ENCODE measurements at places on chromosomes 3 and 15.

- DNase-seq = no peak
These were observed 86.0 kb downstream of the DTWD1 start for GRCh38 chr15:49706805-49707204.

- no peak for DNase-seq
These were observed 42.1 kb downstream of the GOLGA6A start for GRCh38 chr15:74040109-74040850.

GRCh38 chr3:190506271-190506670 lies 7.6 kb upstream of the IL1RAP start:
- DNase-seq = no peak

GRCh38 chr15:32802286-32802936 lies 84.6 kb downstream of the GREM1 start:
- DNase-seq = no peak

DNA sequence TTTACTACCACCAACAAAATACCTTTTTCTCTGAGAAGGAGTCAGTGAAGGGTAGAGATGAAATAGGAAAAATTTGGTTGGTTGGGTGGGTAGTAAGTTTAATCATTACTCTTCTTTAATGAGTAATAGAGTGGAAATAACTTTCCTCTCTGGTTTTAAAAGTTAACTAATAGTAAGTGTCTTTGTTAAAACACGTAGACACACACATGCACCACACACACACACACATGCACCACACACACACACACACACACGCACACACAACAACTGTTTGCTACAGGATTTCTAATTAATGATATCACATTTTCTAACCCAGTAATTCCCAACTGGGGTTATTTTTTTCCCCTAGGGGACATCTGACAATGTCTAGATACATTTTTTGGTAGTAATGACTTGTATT lies 84.1 kb downstream of the CHL1 start:
- DNase-seq = no peak

DNA sequence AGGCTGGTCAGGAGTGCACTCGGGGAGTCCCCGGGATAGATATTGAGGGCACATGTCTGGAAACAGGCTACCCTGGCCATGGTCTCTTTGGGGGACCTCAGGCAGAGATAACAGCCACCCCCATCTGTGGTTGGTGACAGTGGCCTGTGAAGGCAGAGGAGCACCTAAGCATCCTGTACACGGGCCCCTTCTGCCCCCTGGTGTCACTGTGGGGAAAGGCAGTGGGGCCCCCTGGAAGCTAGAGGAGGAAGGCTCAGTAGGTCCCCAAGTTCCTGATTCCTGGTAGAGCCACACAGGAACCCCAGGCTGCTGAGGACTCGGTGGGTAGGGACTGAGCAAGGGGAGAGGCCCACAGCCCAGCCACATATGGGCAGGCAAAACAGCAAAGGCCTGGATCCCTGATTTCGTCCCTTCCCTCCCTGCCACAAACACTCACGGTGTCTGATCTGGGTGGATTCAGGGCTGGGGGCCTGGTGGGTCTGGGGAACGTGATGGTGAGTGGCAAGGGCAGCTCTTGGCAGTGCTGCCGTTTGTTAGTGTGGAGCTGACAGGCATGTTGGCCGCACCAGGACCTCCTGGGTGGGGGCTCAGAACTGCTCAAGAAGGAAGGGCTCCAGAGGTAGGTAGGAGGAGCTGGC lies 14.1 kb upstream of the CXCR6 start:
- no peak for DNase-seq

DNA sequence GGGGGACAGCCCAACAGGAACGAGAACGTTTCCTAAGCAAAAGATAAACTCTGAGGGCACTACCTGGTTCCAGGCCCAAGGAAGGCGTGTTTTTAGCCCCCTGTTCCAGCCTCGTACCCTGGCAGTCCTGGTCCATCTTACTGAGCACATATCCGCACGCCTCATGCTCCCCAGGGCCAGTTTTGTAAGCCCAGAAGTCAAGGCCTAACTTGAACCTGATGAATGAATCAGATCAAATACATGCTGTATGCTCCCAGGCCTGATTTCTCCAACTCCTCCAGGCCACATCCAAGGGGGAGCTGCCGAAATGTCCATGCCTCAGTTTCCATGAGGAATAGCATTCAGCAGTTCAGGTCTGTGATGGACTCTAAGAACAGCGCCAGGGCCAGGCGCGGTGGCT lies 14.3 kb upstream of the DOCK3 start:
- no peak for DNase-seq

DNA sequence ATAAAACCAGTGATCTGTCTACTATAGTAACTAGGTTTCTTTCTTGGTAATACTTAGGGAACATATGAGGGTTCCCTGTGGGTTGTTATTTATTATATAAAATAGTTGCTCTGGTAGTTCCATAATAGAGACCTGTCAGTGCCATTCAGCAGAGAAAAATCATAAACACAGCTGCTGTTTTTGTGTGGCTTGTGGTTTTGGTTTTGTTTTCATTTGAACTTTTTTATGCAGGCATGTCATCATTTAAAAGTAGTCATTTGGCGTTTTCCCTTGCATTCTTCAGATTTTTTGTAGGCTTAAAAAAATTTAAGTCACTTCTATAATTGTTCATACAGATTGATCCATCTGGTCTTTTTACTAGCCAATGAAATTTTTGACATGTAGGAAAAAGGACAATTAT lies 47.9 kb downstream of the PIK3CA start:
- no peak for DNase-seq

DNA sequence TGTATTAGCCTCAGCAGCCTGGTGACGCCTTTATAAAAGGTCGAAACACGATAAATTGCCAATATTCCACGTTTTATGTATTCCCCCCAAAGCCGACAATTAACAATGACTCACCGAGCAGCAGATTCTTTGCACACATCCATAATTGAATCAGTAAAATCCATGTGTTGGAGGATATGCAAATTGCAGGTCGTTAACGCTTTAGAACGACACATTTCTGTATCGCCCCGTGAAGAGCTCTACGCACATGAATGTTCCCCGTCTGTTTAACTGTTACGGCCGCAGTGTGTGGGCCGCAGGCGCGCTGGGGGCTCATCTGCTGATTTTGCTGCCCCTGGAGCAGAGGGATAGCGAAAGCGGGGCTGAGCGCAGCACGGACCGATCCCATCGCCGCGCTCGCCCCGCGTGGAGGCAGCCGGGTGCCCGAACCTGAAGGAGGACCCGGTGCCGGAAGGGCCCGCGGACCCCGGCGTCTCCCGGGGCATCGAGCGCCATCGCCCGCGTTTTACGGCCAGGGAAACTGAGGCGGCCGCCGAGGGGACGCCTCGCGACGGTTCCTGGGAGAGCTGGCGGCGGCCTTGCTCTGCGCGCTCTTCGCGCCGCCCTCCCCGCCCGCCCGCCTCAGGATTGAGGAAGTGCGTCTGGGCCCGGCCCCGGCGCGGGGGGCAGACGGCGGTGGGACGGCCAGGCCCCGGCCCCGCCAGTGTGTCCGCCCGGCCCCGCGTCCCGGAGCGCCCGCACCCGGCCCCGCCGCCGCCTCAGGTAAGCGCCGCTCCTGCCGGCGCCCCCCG lies at the start of gene LRRK1:
Gene LRRK1 (plus strand): TSS at position 668 of the 791 bp plus-strand sequence. CDS start 5,276 bp downstream, outside the sequence.
- DNase-seq = no peak

GRCh38 chr15:42100021-42100800 lies 5.8 kb upstream of the PLA2G4D start:
- DNase-seq = no peak

- DNase-seq = no peak
These were observed 4.1 kb upstream of the AMOTL2 start for GRCh38 chr3:134378384-134378783.

- DNase-seq = no peak
These were observed 279.8 kb downstream of the RORA start for GRCh38 chr15:60949039-60949977.

- DNase-seq = no peak
These were observed 196.1 kb upstream of the P2RY1 start for GRCh38 chr3:152638707-152639450.

DNA sequence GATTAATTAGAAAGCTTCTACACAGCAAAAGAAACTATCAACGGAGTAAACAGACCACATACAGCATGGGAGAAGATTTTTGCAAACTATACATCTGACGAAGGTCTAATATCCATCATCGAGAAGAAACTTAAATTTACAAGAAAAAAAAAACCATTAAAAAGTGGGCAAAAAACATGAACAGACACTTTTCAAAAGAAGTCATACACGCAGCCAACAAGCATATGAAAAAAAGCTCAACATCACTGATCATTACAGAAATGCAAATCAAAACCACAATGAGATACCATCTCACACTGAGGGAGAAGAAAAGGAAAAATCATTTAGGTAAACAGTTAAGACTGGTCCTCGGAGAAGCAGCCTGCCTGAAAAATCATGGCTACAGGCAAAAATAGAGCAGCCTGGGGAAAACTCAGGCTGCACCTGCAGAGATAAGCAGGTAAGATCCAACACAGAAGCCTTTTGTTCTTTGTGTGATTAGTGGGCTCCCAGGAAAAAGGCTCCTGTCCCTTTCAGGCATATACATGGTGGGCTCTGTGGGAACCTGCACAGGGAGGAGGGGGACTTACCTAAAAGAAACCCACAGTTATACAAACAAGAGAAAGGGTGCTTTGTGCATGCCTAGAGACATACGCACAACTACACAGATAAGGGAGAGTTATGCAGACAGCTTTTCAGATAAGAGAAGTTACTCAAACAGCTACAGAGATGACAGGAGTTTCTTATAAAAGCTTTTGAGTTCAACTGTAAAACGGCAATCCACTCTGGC lies 49.3 kb downstream of the C3orf70 start:
- DNase-seq = no peak

DNA sequence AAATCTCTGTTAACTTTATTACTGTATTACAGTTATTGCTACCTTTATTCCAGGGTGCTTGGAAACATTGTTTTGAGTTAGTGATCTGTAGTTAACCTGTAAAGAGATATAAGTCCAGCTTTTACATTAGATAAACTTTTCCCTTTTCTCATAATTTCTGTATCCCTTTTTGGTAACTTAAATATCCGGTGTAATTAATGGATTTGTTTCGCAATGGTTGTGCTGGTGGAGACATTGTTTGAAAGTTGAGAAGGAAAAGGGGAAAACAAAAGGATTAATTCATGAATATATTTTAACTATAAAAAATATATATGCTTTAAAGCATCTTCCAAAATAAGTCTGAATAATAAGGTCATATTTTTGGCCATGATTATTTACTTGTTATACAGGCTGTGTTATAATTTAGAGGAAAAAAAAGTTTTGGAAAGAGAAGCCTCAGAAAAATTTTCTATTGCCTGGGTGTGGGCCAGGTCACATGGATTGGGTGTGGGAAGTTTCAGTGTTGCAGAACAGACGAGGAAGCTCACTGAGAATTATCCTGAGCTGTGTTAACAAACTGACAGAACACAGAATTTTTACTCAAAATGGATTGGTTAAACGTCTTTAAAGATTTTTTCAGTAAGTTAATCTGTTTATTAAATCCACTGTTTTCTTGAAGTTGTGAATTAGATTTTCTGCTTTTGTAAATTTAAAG lies 27.7 kb upstream of the IL20RB start:
- no peak for DNase-seq

- no peak for DNase-seq
These were observed 15.6 kb upstream of the FAM98B start for GRCh38 chr15:38438031-38438986.

- no peak for DNase-seq
These were observed 482.7 kb upstream of the ADAMTS9 start for GRCh38 chr3:65170390-65171042.
